ENCODE measurements at places on chromosomes 4 and X.

DNA sequence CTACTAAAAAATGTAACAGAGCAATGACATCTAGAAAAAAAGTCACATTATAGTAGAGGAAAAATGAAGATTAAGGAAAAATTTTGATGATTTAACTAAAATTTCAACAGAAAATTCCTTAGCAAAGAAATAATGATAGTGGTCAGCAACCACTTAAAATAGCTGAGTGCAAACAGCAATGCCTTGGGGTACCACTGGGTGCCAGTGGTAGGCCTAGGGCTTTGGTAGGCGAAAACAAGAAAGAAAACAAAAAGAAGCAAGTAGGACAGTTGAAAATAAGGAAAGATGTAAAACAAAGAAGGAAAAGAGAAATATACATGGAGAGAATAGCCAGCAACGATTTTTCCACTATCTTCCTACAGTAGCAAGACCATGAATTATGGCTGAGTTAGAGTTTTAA, 313.5 kb upstream of the IRS4 start:
- peak; percentile 45 for DNase-seq

GRCh38 chr4:154018659-154019058, 229.8 kb upstream of the SFRP2 start:
- peak; percentile 66 for DNase-seq

DNA sequence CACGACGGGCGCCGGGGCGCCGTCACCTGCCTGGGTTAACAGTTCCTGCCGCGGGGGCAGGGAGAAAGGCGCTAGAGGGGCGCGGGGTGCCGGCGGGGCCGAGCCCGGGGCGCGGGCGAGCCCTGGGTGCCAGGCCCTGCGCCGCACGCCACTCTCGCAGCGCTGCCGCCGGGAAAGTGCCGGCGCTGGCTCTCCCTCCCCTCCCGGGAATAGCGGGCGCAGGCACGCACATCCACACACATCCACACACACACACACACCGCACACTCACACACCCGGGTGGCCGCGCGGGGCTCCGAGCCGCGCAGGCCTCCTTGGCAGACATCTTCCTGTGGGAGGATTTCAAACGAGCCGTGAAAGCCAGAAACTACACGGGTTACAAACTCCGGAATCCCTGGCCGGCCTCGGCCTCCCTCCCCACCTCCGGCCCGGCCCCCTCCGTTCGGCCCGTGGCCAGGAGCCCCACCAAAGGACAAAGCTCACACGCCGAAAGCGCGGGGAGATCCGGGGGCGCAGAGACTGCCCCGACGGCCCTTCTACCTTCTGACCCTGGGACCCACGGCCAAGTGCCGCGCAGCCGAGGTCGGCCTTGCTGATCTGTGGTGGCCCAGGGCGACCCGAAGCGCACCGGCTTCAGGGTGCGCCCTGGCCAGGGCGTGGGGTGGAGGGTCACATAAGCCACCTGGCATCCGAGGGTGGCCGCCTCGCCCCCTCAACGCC, 92.3 kb downstream of the BCOR start:
- DNase-seq: no peak

DNA sequence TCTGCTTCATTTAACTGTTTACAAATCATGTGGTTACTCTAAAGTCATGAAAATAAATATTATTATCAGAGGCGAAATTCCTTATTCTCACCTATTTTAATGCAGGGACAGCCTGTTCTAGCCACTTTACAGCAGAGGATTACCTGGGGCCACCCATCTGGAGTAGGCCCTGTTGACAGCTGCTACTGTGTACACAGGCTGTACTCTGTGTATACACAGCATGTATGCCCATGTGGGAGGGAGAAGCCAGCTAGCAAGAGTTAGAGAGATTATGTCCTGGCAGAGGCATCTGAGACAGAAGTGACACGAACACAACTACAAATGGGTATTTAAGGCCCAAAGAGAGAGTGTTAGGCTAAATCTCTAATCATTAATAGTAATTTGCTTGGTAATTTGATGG, 62.1 kb downstream of the GPRIN3 start:
- no peak for DNase-seq
